Lower lobe of right lung (tissue), 2 donors: ENCODE measurements at places on chromosomes 5 and 9.

- DNase-seq = no peak
Measured at GRCh38 chr5:14413331-14413750, 168.3 kb upstream of the OTULINL start.

- no peak for DNase-seq
Measured at GRCh38 chr9:14157191-14157590, 156.8 kb downstream of the NFIB start.

GRCh38 chr5:35618781-35619180, 1.1 kb downstream of the SPEF2 start:
- no peak for DNase-seq

- no peak for DNase-seq
Measured at GRCh38 chr9:115058684-115059315, 59.2 kb downstream of the TNC start.

DNA sequence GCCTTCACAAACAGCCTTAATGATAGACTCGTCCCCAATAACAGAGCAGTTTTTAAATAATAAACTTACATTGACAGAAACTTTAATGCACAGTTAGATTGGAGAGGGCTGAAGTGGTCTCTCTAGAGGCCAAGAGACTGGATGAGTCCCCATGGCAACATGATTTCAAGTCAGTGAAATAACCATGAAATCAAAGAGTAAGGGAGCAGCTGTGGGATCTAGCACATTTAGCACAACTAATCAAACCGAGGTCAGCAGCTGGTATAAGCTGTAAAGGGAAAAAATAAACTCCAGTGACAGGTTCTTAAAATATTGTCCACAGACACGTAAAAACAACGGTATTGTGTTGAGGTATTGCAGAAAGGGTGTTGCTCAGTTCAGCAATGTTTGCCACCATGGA, 916.6 kb downstream of the DNAH5 start:
- no peak for DNase-seq

DNA sequence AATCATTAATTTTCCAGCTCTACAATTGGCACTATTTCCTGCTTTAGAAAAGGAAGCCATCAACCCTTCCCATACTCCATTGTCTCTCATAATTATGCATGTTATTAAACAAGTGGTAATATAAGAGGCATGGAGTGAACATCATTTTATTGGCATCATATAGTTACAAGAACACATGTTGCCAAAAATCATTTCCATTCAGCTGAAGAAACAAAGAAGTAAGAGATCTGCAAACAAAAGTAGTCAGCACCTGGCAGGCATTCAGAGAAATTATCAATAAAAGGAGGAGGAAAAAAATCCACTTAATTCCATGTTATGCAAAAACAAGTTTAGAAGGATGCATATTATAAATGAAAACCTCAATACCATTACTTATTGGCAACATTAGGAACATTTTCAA, 1208.2 kb upstream of the C9orf72 start:
- DNase-seq = no peak

GRCh38 chr9:127131871-127132270, 9.4 kb upstream of the ANGPTL2 start:
- no peak for DNase-seq

- DNase-seq = no peak
Measured at GRCh38 chr9:93648836-93649235, 72.5 kb downstream of the PHF2 start.

GRCh38 chr5:141558150-141558549, 60.6 kb downstream of the DIAPH1 start:
- no peak for DNase-seq

- DNase-seq = no peak
Measured at GRCh38 chr9:75139201-75139600, 50.9 kb downstream of the OSTF1 start.
